Activated T-cell treated with anti-CD3 and anti-CD28 coated beads for 4 hours (primary cell): ENCODE measurements at places on chromosomes 2 and 18.

DNA sequence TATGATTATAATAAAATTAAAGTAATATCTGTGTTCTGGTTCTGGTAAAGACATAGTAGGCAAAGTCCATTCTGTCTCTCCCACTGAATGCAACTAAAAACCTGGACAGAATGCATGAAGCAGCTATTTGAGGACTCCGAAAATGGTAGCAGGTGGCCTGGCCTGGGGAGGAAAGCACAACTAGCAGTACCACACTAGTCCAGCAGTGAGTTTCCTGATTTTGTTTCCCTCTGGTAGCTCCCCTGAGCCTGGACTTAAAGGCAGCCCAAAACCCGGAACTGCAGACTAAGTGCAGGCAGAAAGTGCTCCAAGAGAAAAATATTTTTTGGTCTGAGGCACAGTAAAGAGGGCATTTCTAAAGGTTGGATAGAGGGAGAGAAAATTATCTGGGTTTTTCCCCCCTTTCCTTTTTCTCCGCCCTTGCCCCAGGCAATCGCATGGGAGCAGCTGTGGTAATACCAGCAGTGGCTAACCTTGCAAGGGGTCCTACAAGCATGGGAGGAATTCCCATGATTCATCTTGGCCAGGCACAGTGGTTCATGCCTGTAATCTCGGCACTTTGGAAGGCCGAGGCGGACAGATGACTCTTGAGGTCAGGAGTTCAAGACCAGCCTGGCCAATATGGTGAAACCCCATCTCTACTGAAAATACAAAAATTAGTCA lies 32.3 kb downstream of the ASXL2 start:
- no peak for DNase-seq

DNA sequence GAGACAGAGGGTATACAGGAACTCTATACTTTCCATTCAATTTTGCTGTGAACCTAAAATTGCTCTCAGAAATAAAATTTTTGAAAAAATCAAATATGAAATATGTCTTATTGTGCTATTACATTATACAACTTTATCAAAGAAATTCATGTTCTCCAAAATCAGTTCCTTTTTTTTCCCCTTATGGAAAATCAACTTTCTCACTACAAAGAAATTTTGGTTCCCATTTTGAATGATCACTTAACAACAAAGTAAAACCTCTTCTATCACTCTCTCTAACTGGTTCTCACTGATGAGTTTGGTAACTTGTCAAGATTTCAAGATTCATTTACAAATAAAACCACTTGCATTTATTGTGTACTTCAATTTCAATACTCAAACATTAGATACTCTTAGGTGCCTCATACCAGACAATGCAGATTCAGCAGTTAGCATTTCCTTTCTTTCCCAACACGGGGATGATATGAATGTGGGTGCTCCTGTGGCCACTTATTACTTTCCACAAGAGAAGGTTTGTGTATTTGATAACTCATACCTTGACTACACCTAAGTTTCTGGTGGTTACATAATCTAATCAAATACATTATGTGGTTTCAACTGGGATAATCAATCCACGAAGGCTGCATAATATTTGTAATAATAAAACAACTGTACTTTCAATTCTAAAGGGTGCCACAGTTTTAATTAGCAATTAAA lies 6.4 kb downstream of the PSME4 start:
- DNase-seq: no peak

DNA sequence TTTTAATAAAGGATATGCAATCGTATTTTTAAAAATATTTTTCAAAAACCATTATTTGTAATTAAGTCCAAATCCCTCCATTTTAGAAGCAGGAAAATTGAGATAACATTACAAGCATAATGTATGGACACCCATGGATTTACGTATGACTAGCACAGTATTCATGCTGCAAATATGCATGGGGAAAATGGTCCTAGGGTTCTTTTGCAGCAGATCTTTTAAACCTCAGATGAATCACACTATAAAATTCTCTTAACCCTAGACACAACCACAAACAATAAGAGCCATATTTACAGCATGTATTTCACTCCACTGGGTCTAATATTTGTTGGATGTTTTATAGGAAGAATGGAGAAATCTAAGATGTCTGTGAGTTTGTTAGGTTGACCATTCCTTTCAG lies 453.4 kb downstream of the TGIF1 start:
- no peak for DNase-seq

- no peak for DNase-seq
Measured at GRCh38 chr2:42053791-42054701, 6.2 kb downstream of the PKDCC start.

GRCh38 chr2:33136566-33136965 lies 189.8 kb downstream of the LTBP1 start:
- DNase-seq: no peak

DNA sequence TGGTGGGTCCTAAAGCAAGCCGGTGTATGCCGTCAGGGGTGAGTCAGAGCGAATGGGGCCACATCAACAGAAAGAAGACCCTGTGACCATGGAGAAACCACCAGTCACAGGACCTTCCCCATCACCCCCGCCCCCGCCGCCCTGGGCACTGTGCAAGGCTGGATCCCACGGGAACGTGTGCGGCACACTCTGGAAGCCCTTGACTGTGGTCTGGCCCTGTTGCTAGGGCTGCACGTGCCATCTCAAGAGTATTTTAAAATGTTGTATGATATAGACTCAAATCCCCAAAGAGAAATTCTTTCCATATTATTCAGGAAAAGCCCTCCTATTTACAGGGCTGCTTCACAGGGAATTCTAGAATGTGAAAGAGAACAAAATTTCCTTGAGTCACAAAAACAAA lies 174.8 kb downstream of the BCL2 start:
- no peak for DNase-seq

DNA sequence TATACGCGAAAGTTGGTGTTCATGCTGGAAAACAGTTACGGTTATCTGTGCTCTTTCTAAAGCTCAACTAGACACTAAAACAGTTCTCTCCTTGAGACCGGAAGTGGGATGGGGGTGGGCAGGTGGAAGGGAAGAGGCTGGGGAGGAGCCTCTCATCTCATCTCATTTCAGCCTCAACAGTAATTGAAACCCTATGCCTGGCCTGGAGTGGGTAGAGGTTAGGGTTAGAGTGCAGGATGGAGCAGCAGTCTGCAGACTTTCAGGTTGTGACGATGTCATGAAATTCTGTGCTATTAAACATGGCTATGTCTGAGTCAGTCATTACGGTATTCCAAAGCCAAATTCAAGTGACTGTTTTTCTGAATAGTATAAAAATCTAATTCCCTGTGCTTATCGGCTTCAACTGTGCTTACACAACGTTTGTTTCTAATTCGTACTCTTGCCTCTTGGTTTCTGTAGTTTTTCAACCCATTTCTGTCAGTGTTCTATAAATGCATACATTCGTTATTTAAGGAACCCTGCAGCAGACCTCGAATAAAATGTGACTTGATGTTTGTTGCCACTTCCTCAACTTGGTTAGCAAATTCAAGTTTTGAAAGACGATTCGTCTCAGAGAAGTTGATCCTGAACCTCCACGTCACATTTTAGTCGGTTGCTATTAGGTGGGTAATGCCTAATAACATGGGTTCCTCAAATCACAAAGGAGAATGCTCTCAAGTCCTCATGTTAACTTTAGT lies 75.8 kb upstream of the TCF7L1 start:
- no peak for DNase-seq

DNA sequence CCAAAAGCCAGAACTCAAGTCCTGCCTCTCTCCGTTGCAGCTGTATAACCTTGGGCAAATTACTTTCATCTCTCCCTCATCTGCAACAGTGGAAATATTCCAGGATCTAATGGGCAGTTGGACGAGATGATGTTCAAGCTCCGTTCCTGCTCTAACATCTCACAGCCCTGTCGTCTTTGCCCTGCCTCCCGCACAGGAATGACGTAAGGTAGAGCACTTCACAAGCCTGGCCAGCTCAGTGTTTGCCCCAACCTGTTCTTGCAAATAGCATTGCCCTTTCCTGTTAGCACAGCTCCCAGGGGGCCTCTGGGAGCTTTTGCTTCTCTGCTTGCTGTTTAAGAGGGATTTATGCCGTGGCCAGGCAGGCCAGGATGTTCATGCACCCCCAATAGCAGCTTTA lies 107.9 kb downstream of the KLHL29 start:
- no peak for DNase-seq

GRCh38 chr2:28164280-28164801 lies 228.3 kb upstream of the FOSL2 start:
- DNase-seq: no peak

DNA sequence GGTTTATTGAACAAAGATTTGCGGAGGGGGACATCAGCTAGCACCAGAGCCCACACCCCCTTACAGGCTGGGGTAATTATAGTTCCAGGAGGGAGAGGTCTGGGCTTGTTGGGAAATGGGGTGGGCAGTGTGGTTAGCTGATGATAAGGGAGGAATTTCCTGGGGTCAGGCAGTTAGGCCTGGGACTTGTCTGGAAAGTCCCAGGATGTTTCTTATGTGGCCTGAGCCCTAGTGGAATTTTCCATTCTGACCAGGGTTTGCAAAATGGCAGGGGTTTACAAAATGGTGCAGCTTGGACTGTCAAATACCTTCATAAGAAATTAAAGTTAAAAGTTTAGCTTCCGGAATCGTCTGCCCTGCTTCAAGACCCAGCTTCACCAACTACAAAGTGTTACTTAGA lies 199.1 kb downstream of the FBXO15 start:
- no peak for DNase-seq

DNA sequence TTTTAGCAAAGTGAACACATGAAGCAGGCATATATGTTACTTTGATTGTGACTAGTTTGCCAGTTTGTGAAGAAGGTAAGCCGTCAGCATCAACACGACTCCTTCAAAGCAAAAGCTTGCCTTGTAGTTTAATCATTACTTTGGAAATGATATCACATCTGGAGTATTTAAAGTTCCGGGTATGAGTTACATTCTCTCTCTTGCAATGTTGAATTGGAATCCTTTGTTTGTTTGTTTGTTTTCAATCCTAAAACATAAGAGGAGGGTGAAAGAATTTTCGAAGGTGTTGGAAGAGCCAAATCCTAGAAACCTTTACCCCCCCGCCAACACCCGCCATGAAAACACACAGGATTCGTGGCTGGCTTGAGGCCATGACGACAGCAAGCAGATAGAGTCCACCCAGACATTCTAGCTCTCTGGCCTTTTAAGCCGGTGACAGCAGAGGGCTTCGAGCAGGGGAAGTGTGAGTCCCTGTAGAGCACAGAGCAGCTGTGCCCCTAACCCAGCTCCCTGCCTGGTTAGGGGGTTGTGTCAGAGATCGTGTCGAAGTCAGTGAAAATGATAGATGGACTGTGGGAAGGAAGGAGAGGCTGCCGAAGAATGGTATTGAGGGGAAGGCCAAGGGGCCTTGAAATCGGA lies 103.8 kb upstream of the SMIM21 start:
- DNase-seq: no peak

DNA sequence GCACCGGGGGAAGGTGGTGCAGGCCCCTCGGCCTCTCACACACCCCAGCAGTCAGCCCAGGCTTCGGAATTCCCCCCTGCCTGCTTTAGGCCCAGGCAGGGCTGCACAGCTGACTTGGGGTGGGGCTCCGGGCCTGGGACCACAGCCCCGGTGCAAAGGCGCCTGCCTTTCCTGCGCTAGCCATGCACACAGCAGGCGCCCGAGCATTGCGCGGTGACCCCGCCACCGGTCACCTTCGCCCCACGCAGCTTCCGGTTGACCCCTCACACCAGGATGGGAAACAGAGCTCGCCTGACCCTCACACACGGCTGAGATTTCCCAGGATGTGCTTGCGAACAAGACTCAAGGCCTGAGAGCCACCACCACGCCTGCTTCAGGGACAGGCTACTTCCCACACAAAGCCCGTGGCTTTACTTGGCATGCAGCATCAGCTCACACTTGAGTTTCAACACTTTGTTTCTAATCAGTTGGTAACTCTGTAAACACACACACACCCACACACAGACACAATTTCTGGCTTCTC lies 46.0 kb downstream of the SLC66A2 start:
- no peak for DNase-seq

DNA sequence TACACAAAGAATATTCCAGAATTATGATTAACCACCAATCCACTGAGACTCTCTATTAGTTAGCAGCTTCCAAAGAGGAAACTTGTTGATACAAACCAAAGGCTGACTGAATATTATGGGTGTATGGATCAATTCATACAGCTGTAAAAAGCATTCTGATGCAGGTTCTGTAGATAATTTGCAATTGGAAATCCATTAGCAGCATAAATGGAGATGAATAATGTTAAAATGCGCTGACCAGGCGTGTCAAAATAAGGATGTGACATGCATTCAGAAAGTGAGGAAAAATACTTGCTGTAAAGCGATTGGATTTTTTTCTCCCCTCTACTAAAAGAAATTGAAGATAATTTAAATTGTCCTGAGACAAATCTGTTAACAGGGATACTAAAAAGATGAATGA lies 169.0 kb upstream of the DDX18 start:
- no peak for DNase-seq

GRCh38 chr2:221529943-221530652 lies 42.0 kb downstream of the EPHA4 start:
- DNase-seq: no peak

DNA sequence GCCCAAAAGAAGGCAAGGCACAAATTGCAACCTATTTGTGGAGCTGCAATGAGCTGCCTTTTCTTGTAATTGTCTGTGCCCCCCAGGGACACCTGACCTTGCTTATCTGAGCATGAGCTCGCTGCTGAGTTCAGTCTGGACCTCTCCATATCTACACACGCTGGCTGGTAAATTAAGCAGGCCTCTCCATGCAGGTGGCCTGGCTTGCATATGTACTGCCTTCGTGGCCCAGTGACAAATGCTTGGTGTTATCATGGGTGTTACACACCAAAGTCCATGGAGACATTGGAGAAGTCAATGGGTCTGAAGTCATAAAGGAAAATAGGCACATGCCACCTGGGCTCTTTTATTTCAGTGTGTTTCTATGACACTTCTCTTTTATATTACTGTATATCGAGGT lies 121.2 kb downstream of the IRS1 start:
- no peak for DNase-seq

DNA sequence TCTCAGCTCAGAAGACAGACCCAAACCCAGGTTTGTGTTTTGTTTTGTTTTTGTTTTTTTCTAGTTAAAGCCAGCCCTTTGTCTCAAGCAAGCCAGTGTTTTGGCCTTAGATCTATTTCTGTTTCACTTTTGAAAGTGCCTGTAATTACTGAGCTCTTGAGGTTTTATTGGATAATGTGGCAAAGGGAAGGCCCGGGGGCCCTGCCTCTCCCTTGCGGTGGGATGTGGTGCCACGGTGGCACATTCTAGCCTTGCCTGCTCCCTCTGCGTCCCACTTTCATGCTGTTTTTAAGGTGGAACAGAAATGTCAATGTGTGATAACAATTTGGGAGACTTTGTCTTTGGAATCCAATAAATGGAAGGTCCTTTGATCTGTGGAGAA lies 2.5 kb downstream of the HPCAL1 start:
- no peak for DNase-seq

- no peak for DNase-seq
Measured at GRCh38 chr18:10130606-10131005, 216.8 kb downstream of the VAPA start.

GRCh38 chr18:42675810-42676209 lies 439.7 kb downstream of the RIT2 start:
- DNase-seq: no peak
